ENCODE measurements at places on chromosomes 11 and 22. TPM values are rescaled to one million over a fixed set of nuclear protein-coding genes. Genes with fewer than 3 reads are reported as not detected.

DNA sequence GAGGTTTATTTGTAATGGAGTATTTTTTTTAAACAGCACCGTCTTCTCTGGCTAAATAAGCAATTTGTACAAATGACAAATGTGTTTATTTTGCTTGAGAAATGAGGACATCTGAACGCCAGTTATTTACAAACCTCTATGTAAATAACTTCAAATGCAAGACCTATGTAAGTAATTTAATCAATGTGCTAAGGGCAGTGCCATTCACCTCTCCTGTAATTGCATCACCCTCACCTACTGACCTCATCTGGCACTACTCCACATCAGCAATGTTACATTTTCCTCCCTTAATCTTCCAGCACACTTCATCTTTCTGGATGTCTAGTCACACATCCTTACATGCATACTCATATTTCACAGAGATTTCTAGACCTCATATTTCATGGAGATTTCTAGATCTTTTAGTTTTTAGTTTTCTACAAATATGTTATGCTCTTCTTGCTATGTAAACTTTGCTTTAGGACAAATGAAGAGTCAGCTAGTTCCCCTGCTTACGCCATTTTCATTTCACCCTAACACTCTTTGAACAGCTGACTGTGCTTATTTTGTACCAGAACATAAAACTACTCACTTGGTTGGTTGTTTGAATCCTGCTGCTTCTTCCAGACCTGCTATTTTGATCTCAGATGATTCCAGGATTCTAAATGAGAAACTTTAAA is 238.6 kb downstream of the GRM5 start:
- no peak for DNase-seq

Gene OR8B4
- polyA plus RNA-seq: not detected

DNA sequence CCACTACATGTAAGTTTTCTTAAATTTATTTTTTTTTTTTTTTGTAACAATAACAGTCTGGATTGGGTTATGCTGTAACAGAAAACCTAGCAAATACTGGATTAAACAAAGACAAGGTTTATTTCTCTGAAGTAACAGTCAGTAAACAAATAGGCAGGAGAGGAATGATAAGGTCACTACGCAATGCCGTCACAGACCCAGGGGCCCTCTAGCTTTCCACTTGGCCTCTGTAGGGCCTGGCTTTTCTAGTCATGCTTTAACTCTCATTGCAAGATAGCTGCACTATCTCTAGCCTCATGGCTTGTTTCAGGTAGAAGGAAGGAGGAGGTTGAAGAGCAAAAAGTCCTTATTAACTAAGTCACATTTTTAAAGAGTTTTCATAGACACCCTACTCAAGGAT is 6.5 kb downstream of the OR10A6 start:
- DNase-seq: no peak

Gene PRG3
- 1.0 TPM for polyA plus RNA-seq

Data from renal cortex interstitium (tissue), 15 donors.